Activated naive CD4-positive, alpha-beta T cell treated with anti-CD3 and anti-CD28 coated beads for 36 hours (primary cell): ENCODE measurements at places on chromosomes 12 and 14. TPM values are rescaled to one million over a fixed set of nuclear protein-coding genes. Genes with fewer than 3 reads are reported as not detected.

- H3K36me3 ChIP-seq, result no peaks in the 10 kb centered on the region
- H3K4me3 ChIP-seq, result no peak overlapping the region
- no peaks in the 10 kb centered on the region for H3K27me3 ChIP-seq
- H3K27ac ChIP-seq, result no peak overlapping the region
These were observed 3.1 kb upstream of the CHPT1 start for GRCh38 chr12:101694297-101694848.

Gene SLC25A47
- total RNA-seq, result not detected

Gene COA8
- total RNA-seq, result 36.8 TPM

Gene ACACB
- 11.0 TPM for total RNA-seq

Gene BEST3
- total RNA-seq, result not detected

- H3K27ac ChIP-seq, result peak overlapping the region; percentile 99
- peaks cover 44% of the 10 kb centered on the region for H3K36me3 ChIP-seq
- H3K4me1 ChIP-seq, result peaks cover 68% of the 10 kb centered on the region
- peak overlapping the region; percentile 98 for H3K4me3 ChIP-seq
These were observed 572 bp downstream of the RAN start for GRCh38 chr12:130872179-130873096.
